Left lung (tissue), 14 donors: ENCODE measurements at places on chromosomes 13 and 19. TPM values are rescaled to one million over a fixed set of nuclear protein-coding genes. Genes with fewer than 3 reads are reported as not detected.
A peak's percentile ranks its signal among the peaks of the same experiment; 100 is the strongest.

DNA sequence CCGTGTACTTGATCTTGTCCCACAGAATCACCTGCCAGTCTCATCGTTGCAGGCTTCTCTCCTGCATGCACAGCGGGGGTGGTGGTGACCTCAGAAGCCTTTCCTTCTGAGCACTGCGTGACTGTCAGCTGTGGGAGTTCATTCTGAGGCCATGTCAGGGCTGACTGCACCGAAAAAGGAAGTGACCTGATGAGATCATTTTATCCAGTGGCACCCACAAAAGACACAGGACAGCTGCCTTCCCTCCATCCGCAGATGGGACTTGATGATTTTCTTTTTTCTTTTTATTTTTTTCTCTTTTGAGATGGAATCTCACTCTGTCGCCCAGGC, 89.7 kb downstream of the RAB20 start:
- peak overlapping the region; percentile 4 for H3K27ac ChIP-seq
- H3K4me1 ChIP-seq = peaks cover 23% of the 10 kb centered on the region
- peaks cover 75% of the 10 kb centered on the region for H3K36me3 ChIP-seq
- no peak overlapping the region for H3K4me3 ChIP-seq

GRCh38 chr19:2847507-2847906, 6.2 kb downstream of the ZNF555 start:
- no peak for DNase-seq
- peaks cover 11% of the 10 kb centered on the region for H3K4me1 ChIP-seq
- H3K27me3 ChIP-seq = no peaks in the 10 kb centered on the region
- no peak overlapping the region for H3K27ac ChIP-seq
- H3K36me3 ChIP-seq = peaks cover 37% of the 10 kb centered on the region

- no peak for DNase-seq
- no peaks in the 10 kb centered on the region for H3K36me3 ChIP-seq
- H3K27ac ChIP-seq = no peak overlapping the region
- H3K27me3 ChIP-seq = peaks cover 70% of the 10 kb centered on the region
- H3K4me1 ChIP-seq = no peaks in the 10 kb centered on the region
- no peak overlapping the region for H3K4me3 ChIP-seq
Measured at GRCh38 chr19:29519146-29519545, 6.6 kb upstream of the VSTM2B start.

DNA sequence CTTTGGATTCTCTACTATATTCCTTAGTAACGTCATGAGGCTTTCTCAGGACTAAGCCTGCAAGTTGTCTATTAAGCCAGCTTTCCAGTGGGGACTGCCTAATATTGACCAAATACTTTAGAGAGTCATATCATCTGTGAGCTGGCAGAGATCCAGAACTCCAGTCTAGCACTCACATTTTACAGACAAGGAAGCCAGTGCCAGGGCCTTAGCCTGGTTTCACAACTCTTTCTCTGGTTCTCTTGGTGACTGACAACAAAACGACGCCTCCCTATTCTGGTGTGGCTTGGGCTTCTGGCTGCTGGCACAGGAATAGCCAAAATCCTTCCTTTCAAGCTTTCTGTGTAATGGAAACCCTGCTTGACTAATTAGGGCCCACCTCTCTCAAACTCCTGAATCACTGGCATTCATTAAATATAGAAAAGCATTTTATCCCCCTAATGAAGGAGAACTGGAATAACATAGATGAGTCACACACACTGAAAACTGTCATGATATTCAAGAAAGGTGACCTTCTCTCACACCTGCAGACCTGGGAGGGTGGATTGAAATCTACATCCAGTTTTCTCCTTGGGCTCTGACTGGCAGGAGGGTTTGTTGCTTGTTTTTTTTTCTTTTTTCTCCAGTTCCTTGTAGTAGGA, 75.2 kb upstream of the UBL3 start:
- H3K4me1 ChIP-seq = peaks cover 19% of the 10 kb centered on the region
- H3K36me3 ChIP-seq = no peaks in the 10 kb centered on the region
- no peak for DNase-seq
- H3K27ac ChIP-seq = peak overlapping the region; percentile 85
- H3K4me3 ChIP-seq = no peak overlapping the region

DNA sequence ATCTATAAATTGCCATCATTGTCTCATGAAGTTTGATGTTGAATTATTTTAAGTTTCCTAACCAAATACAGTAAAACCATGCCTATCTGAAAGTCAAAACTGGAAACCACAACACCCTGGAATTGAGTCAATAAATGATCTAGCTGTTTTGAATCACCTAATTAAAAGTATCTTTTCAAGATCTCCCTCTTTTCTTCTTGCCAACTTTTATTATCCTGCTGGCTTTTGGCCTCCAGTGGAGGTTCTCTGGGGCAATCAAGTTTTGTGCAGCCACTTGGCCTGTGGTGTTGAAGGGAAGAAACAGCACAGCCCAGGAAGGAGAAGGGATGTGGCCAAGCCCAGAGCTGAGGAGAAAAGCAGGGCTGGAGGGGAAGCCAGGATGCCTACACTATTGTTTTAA, 255.4 kb downstream of the COG6 start:
- no peak overlapping the region for H3K4me3 ChIP-seq
- no peak overlapping the region for H3K27ac ChIP-seq
- no peaks in the 10 kb centered on the region for H3K36me3 ChIP-seq
- DNase-seq = no peak
- no peaks in the 10 kb centered on the region for H3K27me3 ChIP-seq

GRCh38 chr13:51786425-51787265, 17.3 kb downstream of the DHRS12 start:
- H3K27me3 ChIP-seq = no peaks in the 10 kb centered on the region
- H3K4me3 ChIP-seq = no peak overlapping the region
- no peaks in the 10 kb centered on the region for H3K36me3 ChIP-seq

SIGLEC8 gene
- 0.87 TPM for total RNA-seq

MUC16 gene
- 0.03 TPM for total RNA-seq

ZNF665 gene
- 3.7 TPM for total RNA-seq

ATCAY gene
- not detected for total RNA-seq
